Upper lobe of right lung (tissue), 1 donor: ENCODE measurements at places on chromosomes 7 and 10. TPM values are rescaled to one million over a fixed set of nuclear protein-coding genes. Genes with fewer than 3 reads are reported as not detected.

DNA sequence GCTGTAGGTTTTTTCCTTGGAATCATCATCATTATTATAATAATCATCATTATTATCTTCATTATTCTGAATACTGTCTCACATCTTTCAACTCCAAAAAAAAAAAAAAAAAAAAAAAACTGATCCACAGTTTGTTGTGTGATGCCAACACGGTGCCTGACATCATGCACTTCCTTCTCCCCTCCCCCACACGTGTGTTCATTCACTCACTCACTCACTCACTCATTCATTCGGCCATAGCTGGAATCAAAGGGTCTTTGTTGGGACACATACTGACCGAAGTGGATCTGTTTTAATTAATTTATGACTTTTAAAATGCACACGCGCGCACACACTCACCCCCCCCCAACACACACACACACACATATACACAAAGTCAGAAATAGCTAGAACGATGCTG is 177.8 kb downstream of the PIP4K2A start:
- DNase-seq = no peak

- DNase-seq = no peak
These were observed 40.4 kb downstream of the MTURN start for GRCh38 chr7:30175180-30175579.

- DNase-seq = peak; percentile 23
These were observed 24.9 kb upstream of the PFKFB3 start for GRCh38 chr10:6177880-6178281.

DNA sequence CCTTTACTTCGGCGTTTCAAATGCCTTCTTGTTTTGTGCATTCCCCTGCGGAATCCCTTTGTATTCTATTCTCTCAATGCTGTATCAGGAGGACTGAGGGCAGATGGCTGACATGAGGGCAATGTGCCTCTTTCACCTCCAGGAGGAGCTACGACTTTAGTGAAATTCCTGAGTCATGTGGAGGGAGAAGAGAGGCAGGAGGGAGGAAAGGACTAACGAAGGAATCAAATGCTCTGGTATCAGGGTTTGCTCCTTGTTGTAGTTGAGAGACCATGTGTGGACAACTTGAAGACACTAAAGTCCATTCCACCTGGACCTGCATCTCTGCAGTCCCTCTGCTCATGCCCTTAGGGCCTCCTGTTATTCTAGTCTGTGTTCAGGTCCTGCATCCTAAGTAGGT is 40.2 kb upstream of the PRSS58 start:
- no peak for DNase-seq

GRCh38 chr10:101131962-101132635 is 999 bp downstream of the TLX1 start:
- no peak for DNase-seq

GRCh38 chr7:30780941-30781340 is 9.7 kb downstream of the MINDY4 start:
- DNase-seq = no peak

- no peak for DNase-seq
These were observed 3.4 kb downstream of the TWIST1 start for GRCh38 chr7:19113855-19114550.

DNA sequence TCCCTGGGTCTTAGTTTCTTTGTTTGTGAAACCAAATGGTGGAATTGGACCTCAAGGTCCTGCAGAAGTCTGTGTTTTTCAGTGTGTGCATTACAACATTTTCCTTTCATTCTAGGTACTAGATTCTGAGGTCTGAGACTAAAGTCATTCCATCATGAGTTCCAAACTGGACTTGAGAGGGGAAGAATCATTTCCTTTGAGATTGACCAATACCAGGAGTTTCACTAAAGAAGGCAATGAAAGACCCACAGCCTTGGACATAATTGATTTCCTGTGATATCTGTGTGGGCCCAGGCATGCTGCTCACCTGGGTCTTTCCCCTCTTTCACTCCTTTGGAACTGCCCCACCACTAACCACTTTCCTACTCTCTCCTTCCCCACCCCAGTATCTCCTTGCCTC is 18.2 kb downstream of the TAS2R41 start:
- no peak for DNase-seq

GRCh38 chr7:34137176-34137575 is 231.8 kb downstream of the BMPER start:
- DNase-seq = no peak

DNA sequence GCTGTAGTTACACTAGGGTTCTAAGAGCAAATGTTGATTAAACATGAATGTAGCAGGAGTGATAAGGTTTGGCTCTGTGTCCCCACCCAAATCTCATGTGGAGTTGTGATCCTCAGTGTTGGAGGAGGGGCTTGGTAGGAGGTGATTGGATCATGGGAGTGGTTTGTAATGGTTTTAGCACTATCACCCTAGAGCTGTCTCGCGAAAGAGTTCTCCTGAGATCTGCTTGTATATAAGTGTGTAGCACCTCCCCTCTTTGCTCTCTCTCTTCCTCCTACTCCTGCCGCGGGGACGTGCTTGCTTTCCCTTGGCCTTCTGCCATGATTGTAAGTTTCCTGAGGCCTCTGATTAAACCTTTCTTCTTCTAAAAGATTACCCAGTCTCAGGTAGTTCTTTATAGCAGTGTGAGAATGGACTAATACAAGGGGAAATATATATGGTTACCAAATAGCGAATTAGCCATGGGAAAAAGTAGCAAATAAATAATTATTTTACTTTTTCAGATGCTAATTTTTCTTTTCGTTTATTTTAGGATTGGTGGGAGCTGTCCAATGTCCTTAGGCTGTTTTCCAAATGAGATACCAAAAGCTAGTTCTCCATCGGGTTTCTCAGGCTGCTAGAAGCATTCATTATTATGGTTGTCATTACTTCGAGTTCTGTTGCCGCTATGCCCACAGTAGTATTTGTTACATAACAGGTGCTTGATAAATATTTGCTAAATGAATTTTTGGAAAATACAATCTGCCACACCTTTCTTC is 58.7 kb downstream of the PTEN start:
- no peak for DNase-seq

DNA sequence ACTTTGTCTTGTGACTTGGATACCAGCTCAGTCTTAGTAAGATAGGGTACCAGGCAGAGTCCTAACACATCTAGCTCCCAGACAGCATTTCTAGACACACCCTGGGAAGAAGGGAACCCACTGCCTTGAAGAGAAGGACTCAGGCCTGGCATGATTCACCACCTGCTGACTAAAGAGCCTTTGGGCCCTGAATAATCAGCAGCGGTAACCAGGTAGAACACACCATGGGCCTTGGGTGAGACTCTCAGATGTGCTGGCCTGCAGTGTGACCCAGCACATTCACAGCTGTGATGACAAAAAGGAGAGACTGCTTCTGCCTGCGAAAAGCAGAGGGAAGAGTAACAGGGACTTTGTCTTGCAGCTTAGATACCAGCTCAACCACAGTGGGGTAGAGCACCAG is 10.4 kb upstream of the TNKS2 start:
- no peak for DNase-seq

DNA sequence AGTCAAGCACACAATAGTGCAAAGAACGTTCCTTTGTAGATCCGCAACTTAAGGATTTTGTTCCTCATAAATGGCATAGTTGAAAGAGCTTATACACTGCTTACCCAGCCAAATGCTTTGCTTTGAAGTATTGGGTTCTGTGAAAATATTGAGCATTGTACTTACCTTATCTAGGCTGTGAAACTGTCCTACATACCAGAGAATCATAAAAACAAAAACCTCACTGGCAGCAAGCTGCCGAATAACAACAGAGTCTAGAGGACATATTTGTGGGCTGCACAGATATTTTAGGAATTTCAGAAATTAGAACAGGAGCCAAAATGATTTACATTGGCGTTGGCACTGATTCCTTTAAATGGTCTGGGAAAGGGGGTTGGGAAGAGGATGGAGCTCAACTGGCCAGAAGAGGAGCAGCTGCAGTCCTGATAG is 174.8 kb downstream of the RTKN2 start:
- no peak for DNase-seq

DNA sequence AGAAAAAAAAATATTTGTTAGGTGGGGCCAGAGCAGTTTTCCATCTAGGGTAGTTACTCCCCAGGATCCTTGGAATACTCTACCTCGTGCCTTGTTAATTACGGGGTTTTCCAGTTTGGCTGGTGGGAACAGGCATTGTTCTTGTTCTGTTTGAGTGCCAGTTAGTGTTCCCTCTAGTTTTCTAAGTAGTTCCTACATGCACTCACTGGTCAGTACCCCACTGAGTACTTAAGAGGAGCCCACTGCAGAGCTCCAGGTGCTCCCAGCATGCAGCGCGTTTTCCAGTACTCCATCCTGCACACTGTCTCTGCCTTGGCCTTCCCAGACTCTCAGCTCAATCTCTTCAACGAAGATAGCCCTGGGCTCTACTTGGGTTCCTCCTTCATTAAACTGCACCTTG is 58.0 kb downstream of the AHCYL2 start:
- no peak for DNase-seq

DNA sequence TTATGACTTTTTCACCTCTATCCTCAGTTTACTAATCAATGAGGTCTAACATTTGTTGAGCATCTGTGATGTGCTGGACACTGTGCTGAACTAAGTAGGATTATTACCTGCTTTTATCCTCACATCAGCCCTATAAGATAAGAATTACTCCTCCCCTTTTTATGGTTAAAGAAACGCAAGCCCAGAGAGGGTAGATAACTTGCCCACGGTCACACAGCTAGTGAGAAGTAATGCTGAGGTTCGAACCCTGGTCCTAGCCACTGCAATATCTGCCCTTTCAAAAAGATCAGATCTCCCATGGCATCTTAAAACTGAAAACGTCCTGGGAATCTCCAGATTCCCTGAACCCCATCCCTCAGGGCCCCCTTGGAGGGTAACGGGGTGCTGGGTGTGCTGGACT is 118.3 kb downstream of the C10orf105 start:
- DNase-seq = no peak

GRCh38 chr10:126408953-126409641 is 20.8 kb upstream of the ADAM12 start:
- DNase-seq = no peak

DNA sequence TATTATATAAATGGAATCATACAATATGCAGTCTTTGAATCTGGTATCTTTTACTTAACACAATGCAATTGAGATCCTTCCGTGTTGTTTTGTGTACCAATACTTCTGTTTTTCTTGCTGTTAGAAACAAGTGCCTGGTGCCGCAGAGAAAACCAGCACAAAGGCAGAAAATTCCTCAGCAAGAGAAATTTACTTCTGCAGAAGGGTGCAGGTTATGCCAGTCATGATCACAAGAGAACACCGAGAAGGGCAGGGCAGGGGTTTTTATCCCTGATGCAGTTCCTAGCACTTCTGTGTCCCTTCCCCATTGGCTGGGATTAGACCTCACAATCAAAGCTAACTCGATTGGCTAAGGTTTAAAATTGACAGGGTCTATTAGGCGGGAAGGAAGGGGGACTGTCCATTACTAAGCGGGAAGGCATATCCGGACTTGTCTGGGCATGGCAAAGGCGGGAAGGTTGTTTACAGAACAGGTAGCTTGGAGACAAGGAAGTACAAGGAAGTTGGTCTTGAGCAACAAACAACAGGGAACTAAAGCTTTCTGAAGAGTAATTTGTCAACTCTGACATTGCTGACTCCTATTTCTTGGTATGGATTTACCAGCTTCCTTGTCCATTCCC is 2.4 kb upstream of the ZNF33B start:
- no peak for DNase-seq

DNA sequence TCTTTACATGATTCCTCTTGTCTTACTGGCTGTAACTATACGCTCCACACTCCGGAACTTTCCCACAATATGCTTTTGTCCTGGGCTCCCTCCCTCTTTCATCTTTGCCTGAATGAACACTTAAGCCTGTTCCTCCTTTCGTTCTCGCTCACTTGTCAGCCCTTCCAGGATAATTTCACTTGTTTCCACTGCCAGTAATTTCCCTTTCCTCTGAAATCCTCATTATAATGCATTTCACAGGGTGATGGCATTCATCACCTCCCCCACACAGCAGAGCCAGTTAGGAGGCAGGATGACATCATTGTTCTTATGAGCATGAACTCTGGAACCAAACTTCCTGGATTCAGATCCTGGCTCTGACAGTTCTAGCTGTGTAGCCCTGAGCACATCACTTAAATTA is 372.6 kb downstream of the GPR158 start:
- no peak for DNase-seq

GRCh38 chr7:15998617-15999016 is 312.1 kb upstream of the MEOX2 start:
- no peak for DNase-seq

GRCh38 chr10:113746217-113746957 is 5.1 kb upstream of the PLEKHS1 start:
- DNase-seq = no peak

Gene TMEM213
- total RNA-seq = 9.6 TPM

Gene MMD2
- total RNA-seq = not detected

Gene MAGI2
- 12.8 TPM for total RNA-seq

Gene OPN4
- total RNA-seq = not detected

Gene ECHS1
- 55.8 TPM for total RNA-seq

Gene ZNF394
- 34.5 TPM for total RNA-seq

Gene MOGAT3
- not detected for total RNA-seq

Gene FAM20C
- 58.8 TPM for total RNA-seq

Gene MPP7
- 36.8 TPM for total RNA-seq

Gene HECW1
- 1.6 TPM for total RNA-seq

Gene PPP1R3A
- total RNA-seq = not detected

Gene NDUFB2
- total RNA-seq = 160 TPM
